Foreskin fibroblast (primary cell): ENCODE measurements at places on chromosomes 11 and 22.

GRCh38 chr22:26906464-26906863, 249.1 kb downstream of the MIAT start:
- DNase-seq = no peak

DNA sequence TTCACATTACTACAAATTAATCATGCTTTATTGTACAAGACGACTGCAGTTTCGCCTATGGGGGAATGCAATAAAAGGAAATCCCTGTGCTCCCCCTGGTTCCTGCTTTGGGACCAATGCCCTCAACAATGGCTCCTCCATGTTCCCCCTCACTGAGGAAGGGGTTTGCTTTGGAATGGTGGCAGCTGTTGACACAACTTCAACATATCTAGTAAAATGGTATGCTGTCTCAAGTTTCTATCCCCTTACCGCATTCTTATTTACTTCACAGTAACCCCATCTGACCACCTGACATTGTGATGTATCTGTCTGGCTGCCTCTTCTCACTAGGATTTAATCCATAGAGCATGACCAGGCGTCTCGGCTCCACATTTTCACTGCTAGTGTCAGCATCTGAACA, 48.8 kb downstream of the PIWIL3 start:
- DNase-seq = no peak

- DNase-seq = no peak
Observed at GRCh38 chr22:45549762-45550378, 47.2 kb downstream of the FBLN1 start.

DNA sequence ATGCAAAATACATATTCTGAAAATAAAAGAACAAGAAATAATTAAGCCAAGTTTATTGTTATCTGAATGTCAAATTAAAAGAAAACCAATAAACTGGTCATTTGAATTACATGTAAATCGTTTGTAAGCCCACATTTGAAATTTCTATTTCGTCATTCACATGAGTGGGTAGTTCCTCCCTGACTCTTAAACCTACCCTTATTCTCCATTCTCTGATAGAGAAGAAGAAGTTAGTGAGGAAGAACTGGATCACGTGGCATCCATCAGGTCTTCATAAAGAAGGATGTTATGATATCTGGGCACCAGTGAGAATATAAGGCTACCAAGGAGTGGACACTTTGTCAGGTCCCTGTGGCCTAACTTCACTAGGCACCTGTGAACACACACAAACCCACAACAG, 328.1 kb downstream of the OPCML start:
- DNase-seq = no peak

DNA sequence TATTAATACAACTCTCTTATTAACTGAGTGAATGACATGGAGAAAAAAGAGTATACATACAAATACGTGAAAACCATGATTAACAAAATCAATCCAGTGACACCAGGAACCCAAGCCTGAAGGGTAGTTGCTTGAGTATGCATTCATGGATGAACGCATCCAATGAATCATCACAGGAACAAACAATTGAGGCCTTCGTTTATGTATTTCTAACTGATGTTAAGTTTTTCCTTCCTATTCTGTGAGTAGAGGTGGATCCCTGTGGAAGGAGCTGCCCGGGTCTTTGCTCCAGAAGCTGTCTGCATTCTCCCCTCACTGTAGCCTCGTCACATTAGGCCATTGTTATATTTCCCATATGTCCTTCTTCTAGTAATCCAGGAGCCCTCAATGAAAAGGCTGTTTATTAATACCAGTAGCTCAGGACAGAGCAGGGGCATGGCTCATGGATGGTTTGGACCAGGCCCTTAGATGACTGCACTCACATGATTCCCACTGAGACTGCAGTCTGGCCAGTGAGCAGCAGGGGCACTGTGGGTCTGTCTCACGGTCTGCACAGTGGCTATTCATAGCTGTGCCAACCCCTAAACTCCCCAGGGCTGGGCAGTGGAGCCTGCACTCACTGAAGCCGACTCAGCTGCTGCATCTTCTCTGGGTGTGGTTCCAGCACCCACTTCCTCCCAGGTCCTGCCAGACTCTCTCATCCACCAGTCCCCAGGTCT, 128.1 kb upstream of the TOP3B start:
- DNase-seq = peak; percentile 49

DNA sequence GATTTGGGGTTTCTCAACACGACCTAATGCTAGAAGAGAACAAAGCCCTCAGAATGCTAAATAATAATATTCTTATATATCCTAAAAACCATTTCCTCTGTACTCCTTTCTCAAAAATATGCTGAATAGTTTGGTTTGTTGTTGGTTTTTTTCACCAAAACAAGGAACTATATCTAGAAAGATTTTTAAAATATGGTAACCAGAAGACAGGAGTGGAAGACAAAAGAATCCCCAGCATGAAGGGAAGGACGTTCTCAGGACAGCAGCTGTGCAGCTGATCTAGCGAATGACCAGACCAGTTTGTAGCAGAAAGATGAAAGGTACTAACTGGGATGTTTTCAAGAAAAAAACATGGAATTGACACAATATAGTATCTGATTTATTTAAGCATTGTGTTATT, 19.3 kb downstream of the FEZ1 start:
- no peak for DNase-seq

DNA sequence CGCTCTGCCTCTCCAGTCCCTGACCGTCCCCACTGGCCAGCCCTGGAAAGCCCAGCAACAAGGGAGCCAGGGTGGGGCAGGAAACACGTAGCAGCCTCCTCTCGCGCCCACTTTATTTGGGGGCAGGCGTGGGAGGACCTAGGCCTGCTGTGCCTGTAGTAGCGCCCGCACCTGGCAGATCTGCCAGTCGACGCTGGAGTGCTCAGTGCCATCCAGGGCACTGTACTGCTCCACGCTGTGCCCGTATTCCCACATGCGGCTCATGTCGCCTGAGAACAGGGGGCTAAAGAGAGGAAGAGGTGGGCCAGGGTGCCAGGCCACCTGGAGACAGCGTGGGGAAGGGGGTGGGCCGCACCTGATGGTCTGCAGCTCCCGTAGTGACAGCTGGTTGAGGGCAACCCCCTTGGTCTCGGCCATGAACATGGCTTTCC, 17.0 kb upstream of the DRICH1 start:
- no peak for DNase-seq

DNA sequence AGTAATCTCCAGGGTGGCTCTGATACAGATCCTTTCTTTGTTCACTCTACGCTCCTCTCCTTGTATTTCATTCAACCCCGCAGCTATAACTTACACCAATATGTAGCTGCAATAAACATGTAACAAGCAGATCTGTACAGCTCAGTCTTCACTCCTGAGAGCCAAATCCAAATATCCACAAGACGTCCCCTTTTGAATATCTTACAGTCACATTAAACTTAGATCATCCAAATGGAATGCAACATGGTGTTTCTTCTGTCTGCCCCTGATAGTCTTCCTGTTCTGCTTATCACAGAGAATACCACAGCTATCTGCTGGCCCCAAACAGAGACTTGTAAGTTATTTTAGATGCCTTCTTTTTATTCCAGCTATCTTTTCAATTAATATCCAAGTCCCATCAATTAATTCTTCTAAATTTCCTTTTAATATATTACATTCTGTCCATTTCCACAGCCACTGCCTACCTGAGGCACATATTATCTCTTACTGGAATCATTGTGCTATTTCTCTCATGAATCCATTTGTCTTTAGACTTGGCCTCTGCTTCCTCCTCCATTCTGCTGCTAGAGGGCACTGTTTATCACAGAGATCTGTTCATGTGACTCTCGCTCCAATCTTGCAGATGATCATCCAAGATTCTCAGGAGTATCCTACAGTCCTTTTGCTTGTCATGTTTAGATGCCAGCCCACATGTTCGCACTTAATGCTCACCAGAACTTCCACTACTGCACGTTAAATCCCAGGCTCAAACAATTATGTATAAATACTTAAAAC, 908.6 kb downstream of the NTM start:
- peak; percentile 10 for DNase-seq

DNA sequence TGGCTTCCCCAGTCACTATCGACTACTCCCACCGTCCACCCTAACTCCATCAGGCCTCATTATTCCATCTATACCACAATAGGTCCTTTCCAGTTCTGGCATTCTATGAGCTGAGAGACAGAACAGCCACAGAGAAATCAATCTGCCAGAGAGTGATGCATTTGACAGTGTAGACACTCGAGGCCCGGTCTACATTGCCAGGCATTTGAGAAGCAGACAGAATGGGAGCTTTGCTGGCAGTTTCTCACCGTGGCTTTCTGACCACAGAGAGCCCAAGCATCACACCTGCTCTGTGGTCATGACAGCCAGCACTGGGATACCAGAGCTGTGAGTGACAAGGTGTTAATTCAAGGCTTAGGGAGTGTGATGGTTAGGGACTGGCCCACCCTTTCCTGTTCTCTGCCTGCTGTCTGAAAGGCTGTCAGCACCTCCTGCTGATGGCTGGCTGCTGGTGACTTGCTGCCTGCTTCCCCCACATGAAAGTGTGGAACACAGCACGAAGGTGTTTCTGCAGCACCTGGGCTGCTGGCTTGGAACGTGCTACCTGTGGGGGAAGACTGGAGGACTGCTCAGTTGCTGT, 137.8 kb downstream of the KIRREL3 start:
- no peak for DNase-seq

- no peak for DNase-seq
Observed at GRCh38 chr22:42648017-42648367, 1.2 kb downstream of the CYB5R3 start.

GRCh38 chr22:26619510-26619909, 1.7 kb upstream of the CRYBB1 start:
- no peak for DNase-seq

- DNase-seq = no peak
Observed at GRCh38 chr11:108148556-108148955, 27.2 kb downstream of the ACAT1 start.

DNA sequence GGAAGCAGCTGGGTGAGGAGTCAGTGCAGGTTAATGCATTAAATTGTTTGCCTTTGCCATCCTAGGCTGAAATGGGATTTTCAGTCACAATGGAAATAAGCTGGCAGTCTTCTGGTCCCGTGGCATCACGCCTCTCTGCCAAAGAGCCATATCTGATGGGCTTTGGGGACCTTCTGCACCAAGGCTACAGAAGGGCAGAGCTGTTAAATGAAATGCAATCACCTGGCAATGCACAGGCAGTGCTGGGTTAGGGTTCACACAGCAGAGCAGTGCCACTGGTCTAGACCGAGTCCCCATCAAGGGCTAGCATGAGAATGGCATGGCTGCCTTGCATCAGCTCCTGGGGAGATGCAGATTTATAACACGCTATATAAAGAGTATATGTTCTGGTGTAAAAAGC, 749.2 kb downstream of the NTM start:
- no peak for DNase-seq

GRCh38 chr11:118098996-118099837, 12.5 kb upstream of the SMIM35 start:
- no peak for DNase-seq

DNA sequence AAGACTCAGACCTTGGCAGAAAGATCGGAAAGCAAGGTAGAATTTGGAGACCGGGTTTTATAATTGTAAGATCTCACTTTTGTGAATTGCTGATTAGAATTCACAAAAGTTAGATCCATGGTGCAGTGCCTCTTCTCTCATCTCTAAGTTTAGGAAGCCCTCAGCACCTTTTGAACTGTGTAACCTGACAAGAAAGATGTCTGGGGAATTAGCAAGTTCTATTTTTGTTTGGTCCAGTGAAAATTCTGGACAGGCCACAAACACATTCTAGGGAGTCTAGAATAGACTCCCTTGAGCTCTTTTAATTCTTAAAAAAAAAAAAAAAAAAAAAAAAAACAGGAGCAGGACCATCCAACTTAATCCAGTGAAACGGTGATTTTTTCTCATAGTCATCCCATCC, 66.1 kb downstream of the CECR2 start:
- no peak for DNase-seq

DNA sequence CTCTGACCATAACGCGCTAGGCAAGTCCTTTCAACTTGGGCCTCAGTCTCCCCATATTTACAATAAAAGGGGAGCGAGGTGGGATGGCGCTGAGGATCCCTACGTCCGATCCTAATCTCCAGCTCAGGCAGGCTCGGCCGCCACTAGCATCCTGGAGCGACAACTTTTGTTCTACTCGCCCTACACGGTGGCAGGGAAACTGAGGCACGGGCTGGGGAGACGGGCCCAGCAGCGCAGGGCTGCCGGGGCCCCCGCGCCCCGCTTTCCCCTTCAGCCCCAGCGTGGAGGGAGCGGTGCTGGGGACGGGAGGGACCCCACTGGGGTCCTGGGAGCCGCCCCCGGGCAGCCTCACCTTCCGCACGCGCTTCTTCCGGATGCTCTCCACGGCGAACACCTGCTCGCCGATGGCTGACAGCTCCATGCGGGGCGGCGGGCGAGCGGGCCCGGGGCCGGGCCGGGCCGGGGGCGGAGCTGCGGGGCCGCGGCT, 413 bp downstream of the CBX7 start:
- DNase-seq = no peak

- no peak for DNase-seq
Observed at GRCh38 chr11:42012271-42012670, 552.8 kb upstream of the LRRC4C start.

- peak; percentile 65 for DNase-seq
Observed at GRCh38 chr11:19698493-19699292, 13.9 kb upstream of the NAV2 start.

DNA sequence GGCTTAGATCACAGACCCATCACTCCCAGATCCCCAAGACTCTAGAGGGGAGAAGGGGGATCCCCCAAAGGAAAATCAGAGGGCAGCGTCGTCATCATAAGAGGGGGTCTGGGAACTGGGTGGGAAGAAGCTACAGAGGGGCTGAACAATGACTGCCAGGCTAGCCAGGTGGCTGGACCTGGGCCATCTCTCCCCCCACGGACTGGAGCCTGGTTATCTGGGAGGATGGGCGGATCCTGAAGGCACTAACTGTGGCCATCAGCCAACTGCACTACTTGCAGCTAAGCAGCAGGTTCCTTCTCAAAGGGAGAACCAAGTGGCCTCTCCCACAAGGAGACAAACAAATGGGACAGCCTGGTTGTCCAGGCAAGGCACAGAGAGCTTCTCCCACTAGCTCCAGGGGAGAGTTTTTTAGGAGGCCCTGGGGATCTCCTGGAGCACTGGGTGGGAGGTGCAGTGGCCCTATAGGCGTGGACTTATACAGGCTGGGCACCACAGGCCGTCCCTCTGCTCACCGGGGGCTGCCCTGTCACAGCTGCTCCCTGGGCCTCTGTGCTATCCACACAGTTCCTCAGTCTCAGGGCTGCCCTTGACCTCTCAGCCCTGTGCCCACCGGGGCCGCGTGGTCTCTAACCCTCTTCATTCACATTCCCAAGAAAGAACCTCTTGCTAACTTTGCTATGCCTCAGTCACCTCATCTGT, 15.4 kb downstream of the P2RY6 start:
- DNase-seq = no peak
